AG08396 (cell line): ENCODE measurements at places on chromosomes 7 and 10.
A peak's percentile ranks its signal among the peaks of the same experiment; 100 is the strongest.

DNA sequence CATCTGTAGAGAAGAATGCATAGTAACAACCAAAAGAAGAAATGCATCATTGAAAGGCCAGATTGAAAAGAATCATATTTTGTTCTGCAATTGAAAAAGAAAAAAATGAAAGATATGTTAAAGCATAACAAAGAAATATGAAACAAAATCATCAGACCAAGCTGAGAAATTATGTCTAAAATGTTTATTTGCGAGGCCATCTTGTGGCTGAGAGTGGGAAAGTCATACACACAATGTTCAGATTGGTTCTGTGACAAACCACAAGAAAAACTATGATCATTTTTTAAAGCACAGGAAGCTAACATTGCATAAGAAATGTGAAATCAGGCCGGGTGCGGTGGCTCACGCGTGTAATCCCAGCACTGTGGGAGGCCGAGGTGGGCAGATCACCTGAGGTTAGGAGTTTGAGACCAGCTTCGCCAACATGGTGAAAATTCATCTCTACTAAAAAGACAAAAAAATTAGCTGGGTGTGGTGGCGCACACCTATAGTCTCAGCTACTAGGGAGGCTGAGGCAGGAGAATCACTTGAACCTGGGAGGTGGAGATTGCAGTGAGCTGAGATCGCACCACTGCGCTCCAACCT, 36.6 kb downstream of the ABCB5 start:
- peak; percentile 10 for DNase-seq

GRCh38 chr7:44559485-44559884, 14.2 kb downstream of the DDX56 start:
- DNase-seq, result no peak

- no peak for DNase-seq
Observed at GRCh38 chr7:121456785-121457359, 60.8 kb upstream of the FAM3C start.

GRCh38 chr7:50317697-50318669, 13.5 kb downstream of the IKZF1 start:
- DNase-seq, result no peak

GRCh38 chr7:35694161-35694783, 663 bp downstream of the HERPUD2 start:
- DNase-seq, result peak; percentile 36

GRCh38 chr10:128817636-128818035, 649.4 kb upstream of the MGMT start:
- no peak for DNase-seq

DNA sequence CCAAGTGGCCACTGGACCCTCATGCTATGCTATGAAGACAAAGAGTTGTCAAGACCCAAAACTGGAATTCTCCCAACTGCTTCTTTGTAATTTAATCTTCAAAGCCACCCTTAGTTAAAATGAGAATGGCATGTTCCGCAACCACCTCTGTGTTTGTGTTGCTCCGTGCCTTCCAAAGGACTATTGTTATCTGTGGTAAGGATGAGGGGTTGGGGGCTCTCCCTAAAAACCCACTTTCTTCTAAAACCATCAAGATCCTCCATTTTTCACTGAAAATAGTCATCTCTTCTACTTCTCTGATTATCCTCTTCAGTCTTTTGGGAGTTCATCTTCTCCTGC, 222.1 kb upstream of the AOAH start:
- no peak for DNase-seq

- DNase-seq, result no peak
Observed at GRCh38 chr7:7639421-7639820, 1.1 kb upstream of the UMAD1 start.

GRCh38 chr10:72720814-72721660, 29.1 kb downstream of the MCU start:
- DNase-seq, result no peak

DNA sequence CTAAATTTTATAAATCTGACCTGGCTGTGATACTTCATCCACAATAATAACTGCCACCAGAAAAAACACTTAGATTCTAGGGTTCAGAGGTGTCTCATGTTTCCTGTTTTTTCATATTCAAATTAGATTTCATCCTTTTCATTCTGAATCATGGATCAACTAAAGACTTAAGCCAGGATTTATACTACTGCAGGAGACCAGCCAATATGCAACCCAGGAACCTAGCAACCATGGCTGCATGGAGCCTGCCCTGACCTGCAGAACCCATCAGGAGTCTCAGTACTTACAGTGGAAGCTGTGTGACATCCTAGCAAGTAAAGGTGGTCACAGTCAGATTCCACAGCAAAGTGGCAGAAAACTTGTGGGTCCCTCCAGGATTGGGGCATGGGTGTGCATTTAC, 40.5 kb upstream of the RNF148 start:
- no peak for DNase-seq

GRCh38 chr10:14879124-14879927, 660 bp downstream of the SUV39H2 start:
- peak; percentile 22 for DNase-seq

GRCh38 chr7:76220185-76221057, 18.7 kb downstream of the SRRM3 start:
- peak; percentile 36 for DNase-seq

GRCh38 chr7:69539531-69539930, 58.7 kb upstream of the AUTS2 start:
- DNase-seq, result no peak
